ENCODE measurements at places on chromosomes 16 and 17. TPM values are rescaled to one million over a fixed set of nuclear protein-coding genes. Genes with fewer than 3 reads are reported as not detected.

PRR35 gene
- total RNA-seq: not detected

TRIM72 gene
- total RNA-seq: 0.02 TPM

ALOXE3 gene
- not detected for total RNA-seq

TNFRSF13B gene
- not detected for total RNA-seq

KCNJ12 gene
- total RNA-seq: 0.03 TPM

PKD1 gene
- total RNA-seq: 71.1 TPM

CCDC154 gene
- total RNA-seq: 0.03 TPM
